ENCODE measurements at places on chromosomes 5 and 9.
A peak's percentile ranks its signal among the peaks of the same experiment; 100 is the strongest.

- DNase-seq: no peak
- H3K27me3 ChIP-seq: no peaks in the 10 kb centered on the region
- no peak overlapping the region for H3K27ac ChIP-seq
- H3K36me3 ChIP-seq: no peaks in the 10 kb centered on the region
- H3K4me1 ChIP-seq: no peaks in the 10 kb centered on the region
- no peak overlapping the region for H3K4me3 ChIP-seq
Measured at GRCh38 chr9:107768224-107768623, 278.7 kb upstream of the KLF4 start.

- no peaks in the 10 kb centered on the region for H3K27me3 ChIP-seq
- no peaks in the 10 kb centered on the region for H3K4me1 ChIP-seq
- H3K36me3 ChIP-seq: no peaks in the 10 kb centered on the region
- DNase-seq: no peak
- no peak overlapping the region for H3K4me3 ChIP-seq
Measured at GRCh38 chr5:15601853-15602252, 101.9 kb downstream of the FBXL7 start.

DNA sequence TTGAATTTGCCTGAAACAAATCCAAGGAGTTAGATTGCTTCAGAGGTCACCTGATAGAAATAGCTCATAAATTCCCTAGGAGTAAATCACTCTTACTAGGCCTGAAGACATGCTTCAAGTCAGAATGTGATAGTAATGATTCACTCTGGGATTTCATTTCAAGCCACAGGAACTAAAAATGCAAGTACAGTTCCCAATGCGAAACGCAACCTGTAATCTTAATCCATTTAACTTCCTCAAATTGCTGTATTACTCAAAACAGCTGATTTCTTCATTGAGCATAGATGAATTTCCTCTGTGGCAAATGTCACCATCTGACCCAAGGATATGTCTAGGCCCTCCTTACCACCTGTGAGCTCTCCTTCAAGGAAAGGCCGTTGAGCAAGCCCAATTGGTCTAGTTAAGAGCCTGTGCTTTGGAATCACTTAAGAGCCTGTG lies 32.1 kb upstream of the IL6ST start:
- H3K36me3 ChIP-seq: no peaks in the 10 kb centered on the region
- H3K27me3 ChIP-seq: no peaks in the 10 kb centered on the region
- DNase-seq: no peak

GRCh38 chr5:146731909-146732659 lies 146.5 kb downstream of the PPP2R2B start:
- DNase-seq: no peak
- no peak overlapping the region for H3K27ac ChIP-seq
- no peaks in the 10 kb centered on the region for H3K27me3 ChIP-seq
- no peaks in the 10 kb centered on the region for H3K36me3 ChIP-seq
- H3K4me3 ChIP-seq: no peak overlapping the region
- no peaks in the 10 kb centered on the region for H3K4me1 ChIP-seq

DNA sequence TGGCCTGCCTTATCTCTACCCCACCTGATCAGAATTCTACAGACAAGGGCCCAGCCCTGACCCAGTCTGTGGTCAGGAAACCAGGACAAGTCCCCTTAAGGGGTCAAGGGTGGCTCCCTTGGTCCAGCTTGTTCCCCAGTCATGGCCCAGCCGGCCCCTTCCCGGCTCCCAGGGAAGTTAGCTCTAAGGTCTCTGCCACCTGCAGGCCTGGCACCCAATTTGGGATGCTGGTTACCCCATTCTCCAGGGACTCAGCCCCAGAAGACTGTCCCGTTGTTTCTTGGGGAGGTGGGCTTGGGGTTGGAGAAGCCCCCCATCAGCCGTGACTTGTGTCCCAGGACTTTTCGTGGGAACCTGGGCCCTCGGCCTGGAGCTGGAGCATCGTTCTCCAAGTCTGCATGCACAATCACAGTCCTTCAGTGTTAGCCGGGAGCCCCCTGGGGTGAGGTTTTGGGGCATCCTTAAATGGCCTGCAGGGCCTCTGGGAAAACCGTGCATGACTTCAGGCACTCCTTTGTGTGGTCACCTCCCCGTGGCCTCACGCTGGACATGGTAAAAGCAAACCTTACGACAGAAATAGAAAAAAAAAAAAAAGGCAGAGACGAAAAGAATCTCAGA lies 150.8 kb upstream of the PHYKPL start:
- no peaks in the 10 kb centered on the region for H3K4me1 ChIP-seq
- no peaks in the 10 kb centered on the region for H3K36me3 ChIP-seq
- DNase-seq: peak; percentile 39
- no peak overlapping the region for H3K4me3 ChIP-seq

- H3K4me3 ChIP-seq: no peak overlapping the region
- DNase-seq: no peak
Measured at GRCh38 chr5:73126381-73126780, 6.0 kb downstream of the TMEM171 start.

DNA sequence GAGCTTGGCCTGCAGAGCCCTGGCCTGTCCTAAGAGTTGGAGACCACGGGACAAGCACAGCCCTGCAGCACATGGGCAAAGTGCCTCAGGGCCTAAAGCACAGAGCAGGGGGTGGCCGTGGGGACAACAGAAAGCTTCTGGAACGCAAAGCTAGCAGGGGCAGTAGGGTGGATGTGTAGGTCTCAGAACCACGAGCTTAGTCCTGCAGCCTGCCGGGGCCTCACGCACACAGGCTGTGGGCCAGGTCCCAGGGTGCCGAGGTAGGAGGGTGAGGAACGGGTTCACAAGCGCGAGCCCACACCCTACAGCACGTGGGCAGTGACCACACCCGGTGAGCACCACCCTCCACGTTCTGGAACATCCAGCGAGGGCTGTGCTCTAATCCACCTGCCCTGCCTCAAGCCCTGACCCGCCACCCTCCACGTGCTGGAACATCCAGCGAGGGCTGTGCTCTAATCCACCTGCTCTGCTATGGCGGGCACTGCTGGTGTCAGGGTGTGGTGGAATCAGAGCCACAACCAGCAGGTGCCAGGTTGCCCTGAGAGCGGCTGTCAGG lies 9.3 kb downstream of the CLPTM1L start:
- DNase-seq: no peak
- no peaks in the 10 kb centered on the region for H3K27me3 ChIP-seq
- no peak overlapping the region for H3K27ac ChIP-seq
- no peaks in the 10 kb centered on the region for H3K36me3 ChIP-seq
- H3K4me1 ChIP-seq: peaks cover 5% of the 10 kb centered on the region
- H3K4me3 ChIP-seq: no peak overlapping the region

GRCh38 chr9:87464110-87464991 lies 33.3 kb upstream of the DAPK1 start:
- H3K4me3 ChIP-seq: no peak overlapping the region
- H3K27me3 ChIP-seq: no peaks in the 10 kb centered on the region
- DNase-seq: no peak
- H3K27ac ChIP-seq: no peak overlapping the region
- H3K4me1 ChIP-seq: no peaks in the 10 kb centered on the region
- no peaks in the 10 kb centered on the region for H3K36me3 ChIP-seq

- peaks cover 4% of the 10 kb centered on the region for H3K27me3 ChIP-seq
- peak overlapping the region; percentile 51 for H3K4me3 ChIP-seq
- DNase-seq: peak; percentile 48
Measured at GRCh38 chr5:129904667-129905472, 605 bp downstream of the CHSY3 start.
